ENCODE measurements at places on chromosomes 6 and 20.

GRCh38 chr6:37287519-37288157 lies 29.7 kb upstream of the TMEM217 start:
- no peak for DNase-seq

DNA sequence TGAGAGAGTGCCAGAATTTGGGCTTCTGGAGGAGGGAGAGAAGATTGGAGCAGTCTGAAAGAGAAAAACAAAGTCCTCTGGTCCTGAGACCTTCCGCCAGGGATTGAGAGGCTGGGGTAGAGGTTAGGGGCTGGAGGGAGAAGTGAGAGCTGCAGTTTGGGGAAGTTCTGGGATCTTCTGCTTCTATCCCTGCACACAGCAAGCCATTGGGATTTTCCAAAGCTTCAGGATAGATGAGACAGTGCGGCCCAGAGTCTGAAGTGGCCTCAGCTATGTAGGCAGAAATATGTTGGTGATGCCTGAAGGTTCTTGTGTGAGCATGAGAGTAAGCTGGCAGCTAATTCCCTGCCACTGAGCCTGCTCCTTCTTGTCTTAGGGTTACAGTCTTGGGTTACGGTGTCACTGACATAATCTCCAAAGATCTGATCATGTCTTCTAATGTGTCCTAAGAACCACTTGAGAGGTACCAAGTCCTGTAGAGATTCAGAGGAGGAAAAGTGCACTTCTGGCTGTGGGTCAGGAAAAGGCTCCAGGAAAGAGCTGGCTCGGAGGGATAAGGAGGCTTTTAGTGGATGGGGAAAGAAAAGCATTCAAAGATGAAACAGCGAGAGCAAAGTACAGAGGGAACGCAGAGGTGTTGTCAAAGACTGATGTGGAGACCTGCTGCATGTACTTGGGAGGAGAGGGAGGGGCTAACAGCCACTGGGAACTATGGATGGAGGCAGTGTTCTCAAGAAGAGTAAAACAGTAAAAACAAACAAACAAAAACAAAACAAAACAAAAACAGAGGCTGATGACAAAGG lies 131.1 kb upstream of the MYLIP start:
- no peak for DNase-seq

GRCh38 chr20:36777576-36777975 lies 4.0 kb upstream of the DSN1 start:
- DNase-seq = no peak

DNA sequence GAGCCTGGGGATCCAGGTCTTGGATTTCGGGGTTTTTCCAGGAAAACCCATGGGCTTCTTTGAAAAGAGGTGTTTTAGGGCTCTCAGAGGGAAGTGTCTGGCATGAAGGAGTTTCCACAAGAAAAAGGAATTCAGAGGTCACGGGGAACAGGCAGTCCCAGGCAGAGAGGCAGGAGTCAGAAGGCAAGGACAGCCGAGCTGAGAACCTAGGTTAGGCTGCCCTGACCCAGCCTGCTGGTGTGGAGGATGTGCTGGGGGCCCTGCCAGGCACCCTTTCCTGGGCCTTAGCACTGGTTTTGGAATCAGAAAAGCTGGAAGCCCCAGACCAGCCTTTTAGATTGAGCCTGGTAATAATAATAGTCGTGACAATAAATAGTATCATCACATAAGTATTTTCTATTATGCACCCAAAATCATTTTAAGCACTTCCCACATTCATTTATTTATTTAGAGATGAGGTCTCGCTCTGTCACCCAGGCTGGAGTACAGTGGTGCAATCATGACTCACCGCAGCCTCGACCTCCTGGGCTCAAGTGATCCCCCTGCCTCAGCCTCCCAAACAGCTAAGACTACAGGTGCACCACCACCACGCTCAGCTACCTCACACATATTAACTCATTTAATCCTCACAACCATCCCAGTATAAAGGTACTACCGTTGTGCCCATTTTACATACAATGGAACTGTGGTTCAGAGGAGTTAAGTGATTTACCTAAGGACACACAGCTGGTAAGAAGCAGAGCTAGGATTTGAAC lies 19.9 kb downstream of the TGM2 start:
- no peak for DNase-seq

DNA sequence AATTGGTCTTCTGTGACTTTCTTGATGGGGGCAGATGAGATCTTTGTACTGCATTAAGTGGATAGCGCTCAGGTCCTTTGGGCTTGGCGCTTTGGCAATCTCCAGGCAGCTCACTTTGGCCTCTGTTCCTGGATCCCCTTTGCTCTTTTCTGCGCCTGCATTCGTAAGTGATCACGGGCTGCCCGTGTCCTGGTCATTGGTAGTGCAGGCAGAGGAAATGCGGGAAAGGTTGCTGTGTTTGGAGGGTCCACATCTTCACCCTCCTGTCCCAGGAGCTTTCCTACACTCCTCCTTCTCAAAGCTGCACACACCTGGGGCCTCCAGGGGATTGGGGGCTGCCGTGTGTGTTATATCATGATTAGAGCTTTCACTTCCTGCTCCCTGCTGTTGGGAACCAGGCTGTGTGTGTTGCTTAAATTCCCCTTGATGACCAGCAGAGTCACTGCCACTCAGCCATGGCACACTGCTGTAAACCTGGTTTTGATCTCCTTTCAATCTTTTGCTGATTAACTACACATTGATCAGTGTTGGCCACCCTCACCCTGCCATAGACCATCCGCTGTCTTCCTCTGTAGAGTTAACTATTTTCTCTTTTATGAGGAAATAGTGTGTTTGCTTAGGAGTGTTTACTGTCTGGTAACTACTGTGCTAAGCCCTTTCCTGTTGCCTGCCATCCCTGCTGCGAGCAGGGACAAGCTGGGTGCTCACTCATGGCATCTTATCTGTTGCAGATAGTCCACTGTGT lies 13.0 kb upstream of the SNHG17 start:
- no peak for DNase-seq

- no peak for DNase-seq
Measured at GRCh38 chr6:155578251-155578650, 122.6 kb upstream of the NOX3 start.

DNA sequence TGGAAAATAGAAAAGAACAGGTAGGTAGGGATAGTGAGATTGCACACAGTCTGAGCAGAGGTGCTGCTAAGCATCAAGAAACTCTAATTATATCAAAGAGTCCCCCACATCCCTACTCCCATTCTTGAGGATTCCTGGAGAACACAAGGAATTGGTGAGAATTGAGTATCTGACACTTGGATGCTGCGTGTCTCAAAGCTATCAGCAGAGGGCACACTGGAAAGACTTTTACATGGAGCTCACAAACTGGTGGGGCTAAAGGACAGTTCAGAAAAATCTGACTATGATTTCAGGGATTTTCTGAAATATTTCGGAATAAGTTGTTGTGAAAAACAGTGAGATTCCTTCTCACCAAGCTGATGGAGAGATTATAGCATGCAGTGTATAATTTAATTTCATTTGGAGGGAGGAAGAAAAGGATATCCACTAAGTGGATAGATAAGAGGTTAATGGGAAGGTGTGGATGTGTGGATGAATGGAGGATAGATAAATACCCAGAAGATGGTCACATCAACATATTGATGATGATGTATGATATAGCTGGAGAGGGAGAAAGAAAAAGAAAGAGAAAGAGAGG lies 215.4 kb upstream of the DEFB112 start:
- no peak for DNase-seq

DNA sequence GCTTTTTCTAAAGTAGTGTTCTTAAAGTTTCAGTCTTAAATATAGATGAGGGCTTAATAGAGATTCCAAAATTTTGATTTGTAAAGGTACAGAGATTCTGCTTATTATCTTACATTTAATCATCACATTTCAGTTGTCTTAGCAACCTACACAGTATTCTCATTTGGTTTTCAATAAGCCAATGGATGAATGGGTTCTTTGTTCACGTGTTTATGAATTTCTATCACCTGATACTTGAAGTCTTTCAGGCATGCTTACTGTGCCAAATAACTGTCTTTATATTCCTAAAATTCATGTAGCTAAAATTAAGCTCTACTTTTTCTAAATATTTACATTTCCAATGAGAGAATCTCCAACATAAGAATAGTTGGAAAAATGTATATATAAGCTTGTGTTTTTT lies 152.7 kb downstream of the EYA4 start:
- no peak for DNase-seq

DNA sequence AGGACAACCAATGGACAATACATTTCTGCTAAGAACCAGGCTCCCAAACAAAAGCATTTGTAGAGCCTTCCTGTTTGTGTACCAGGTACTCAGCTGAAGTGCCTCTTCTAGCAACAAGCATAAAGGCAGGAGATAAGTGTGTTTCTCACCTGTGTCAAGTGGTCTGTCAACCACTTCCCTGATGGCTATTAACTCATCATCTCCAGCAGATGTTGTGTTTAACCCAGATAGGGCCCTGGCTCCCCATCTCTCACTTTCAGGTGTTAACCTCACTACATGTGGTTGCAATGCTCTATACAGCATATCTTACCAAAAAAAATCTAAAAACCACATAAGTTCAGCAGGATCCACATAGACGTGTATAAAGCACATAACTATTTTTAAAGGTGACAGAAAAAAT lies 9.6 kb upstream of the IL17A start:
- peak; percentile 29 for DNase-seq

- no peak for DNase-seq
Measured at GRCh38 chr6:107532706-107533105, 42.8 kb downstream of the SOBP start.

DNA sequence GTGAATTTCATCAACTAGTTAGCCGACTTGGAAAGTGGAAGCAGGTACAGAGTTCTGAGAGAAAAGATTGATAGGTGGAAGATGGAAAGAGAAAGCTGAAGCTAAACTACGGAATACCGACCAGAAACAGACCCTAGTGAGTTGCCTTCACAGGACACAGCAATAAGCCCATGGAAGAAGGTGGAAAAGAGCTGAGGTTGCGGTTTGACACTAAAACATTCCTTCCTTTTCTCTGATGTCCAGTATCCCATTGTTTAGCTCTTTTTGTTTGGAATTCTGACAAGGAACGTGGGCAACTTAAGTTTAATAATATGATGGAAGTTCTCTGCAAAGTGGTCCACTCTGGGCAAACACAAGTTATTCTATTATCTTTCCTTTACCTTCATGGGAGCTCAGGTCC lies 110.1 kb upstream of the ADTRP start:
- no peak for DNase-seq

- no peak for DNase-seq
Measured at GRCh38 chr6:78400076-78400475, 467.3 kb upstream of the IRAK1BP1 start.

- DNase-seq = no peak
Measured at GRCh38 chr6:27138837-27139755, 108.4 kb upstream of the PRSS16 start.

DNA sequence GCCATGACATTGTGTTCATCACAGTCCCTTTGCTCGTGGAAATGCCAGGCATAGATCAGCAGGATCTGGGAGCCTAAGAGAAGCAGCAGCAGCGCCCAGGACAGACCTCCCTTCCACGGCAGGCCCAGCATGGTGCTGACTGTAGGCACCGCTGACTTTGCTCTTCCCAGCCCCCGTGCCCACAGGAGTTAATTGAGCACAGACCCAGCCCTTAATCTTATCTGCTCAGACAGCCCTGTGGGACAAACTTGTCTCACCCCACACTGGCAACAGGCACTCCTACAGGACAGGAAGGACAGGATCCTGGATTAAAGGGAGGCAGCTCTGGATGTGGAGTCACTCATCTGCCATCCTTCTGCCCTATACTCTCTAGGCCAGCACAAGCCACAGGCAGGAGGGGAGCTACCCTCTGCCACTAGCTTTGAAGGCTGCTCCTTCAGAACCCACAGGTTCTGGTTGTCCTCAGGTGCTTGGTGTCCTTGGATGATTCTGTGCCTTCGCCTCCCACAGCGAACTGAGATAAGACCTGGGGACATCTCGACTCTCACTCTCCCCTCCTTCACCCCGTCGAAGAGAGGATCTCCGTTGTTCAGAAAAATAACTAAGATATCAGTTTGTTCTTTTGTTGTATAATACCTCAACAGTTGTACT lies at the start of gene CST9L:
TSS of gene CST9L (minus strand) at position 165 of the 651 bp plus-strand sequence. CDS start at position 131, 34 bp downstream.
- no peak for DNase-seq

DNA sequence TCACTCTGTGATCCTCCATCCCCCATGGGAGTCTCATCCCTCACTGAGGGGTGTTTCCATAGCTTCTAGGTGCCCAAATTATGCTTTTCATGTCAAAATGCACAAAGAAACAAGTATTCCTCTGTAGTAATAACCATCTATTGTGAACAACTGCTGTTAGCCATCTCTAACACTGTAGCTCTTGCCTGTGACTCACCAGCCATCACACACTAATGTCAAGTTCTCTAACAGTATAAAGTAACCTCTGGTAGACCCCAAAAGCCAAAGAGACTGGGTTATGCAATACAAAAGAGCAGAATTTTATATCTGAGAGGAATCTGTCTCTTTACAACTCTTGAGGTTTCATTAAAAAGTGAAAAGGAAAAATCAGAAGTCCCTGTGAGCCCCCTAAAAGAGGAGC lies 25.4 kb upstream of the IYD start:
- no peak for DNase-seq

DNA sequence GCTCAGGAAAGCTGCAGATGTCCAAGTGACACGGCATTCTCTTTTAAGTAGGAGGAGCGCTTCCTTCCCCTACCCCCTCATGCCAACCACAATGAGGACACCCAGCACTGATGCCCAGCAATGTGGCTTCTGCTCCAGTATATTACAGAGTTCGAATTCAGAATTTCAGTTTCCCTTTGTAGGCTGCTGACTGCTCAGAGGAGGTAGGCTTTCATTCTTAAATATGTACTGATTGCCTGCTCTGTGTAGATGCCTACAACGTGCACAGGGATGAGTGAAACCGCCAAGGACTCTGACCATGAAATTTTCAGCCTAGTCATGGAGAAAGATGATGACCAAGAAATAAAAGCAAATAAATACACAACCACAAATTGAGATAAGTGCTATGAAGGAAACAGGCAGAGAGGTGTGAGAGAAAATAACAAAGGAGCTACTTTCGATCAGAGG lies 50.9 kb upstream of the TNFAIP3 start:
- DNase-seq = no peak

GRCh38 chr6:46781478-46782378 lies 11.5 kb upstream of the MEP1A start:
- DNase-seq = peak; percentile 52
